ENCODE measurements at places on chromosomes 12 and 14.

DNA sequence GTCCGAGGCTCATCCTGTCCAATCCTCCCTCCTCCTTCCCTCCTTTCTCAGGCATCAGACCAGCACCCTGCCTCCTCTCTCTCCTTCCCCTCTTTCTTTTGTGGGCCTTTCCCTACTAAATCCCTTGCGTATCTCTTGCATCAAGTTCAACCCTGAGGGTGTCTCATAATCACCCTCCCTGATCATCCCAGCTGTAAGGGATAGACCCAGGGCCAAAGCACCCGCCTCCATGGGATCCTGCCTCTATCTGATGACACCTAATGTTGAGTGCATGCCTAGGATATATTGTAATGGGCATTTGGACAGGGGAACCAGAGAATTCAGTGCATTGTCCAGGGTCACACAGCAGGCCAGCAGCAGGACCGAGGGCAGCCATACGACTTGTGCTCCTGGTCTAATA, 84.9 kb downstream of the PHETA1 start:
- DNase-seq: no peak

- no peak for DNase-seq
Measured at GRCh38 chr12:26728205-26729050, 104.6 kb downstream of the ITPR2 start.

DNA sequence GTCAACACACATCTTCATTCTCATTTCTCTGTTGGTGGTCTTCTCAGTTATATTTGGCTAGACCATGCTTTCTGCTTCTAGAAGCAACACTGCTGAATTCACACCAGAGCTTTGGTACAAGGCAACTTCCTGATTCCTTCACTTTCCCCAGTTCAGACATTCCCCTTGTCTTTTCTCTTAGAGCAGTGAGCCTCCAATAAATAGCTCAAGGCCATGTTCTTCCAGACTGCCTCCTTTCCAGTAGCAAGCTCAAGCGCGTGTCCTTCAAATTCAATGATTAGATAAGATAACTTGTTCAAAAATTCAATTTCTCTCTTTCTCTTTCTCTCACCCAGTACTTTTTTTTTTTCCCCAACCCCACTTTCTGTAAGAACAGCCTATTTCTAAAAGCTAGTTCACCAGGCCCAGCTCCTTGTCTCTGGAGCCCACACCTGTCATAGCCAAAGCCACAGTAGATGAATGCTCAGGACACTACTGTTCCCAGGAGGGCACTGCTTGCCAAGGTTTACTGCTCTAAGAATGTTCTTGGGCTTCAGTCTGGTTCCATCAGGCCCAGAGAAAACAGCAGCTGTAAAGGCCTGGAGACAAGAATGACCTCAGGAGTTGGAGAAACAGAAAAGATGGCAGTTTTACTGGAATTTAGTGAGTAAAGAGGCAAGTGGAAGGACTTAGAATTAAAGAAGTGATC, 17.7 kb downstream of the TBK1 start:
- no peak for DNase-seq

DNA sequence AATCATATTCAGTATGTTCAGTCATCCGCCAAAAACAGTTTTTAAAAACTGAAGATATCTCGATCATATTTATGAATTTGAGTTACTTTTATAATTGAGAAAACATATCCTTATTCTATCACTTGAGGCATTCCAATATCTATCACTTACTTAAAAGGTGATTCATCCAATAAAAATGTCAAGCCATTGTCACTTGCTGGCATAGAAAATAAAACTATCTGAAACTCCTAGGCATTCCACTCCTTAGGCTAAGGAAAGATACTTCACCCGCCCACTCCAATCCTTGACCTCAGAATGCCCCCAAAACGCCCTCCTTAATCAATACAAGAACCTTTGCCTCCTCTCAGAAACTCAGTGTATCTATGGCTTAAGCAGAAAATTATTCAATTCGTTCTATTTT, 51.3 kb upstream of the AMIGO2 start:
- no peak for DNase-seq

- no peak for DNase-seq
Measured at GRCh38 chr12:213527-213932, 427 bp downstream of the SLC6A12 start.

DNA sequence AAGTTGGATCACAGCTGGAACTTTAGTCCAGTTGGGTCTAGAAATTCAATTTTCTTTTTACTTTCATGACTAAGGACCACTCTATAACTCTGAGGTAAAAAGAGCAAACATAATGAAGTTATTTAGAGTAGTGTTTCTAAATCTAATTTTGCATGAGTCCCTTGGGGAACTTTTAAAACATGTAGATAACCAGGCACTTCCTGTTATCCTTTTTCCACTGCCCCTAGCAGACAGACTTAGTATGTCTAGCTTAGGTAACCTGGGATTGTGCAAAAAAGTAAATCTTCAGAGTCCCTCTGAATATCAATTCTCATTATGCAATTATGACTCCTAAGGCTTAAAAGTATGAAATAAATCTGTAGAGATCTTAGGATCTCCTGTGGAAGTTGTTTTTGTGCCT, 371.2 kb downstream of the DIO2 start:
- no peak for DNase-seq

GRCh38 chr12:42779186-42779859, 189.8 kb upstream of the PRICKLE1 start:
- no peak for DNase-seq

- DNase-seq: no peak
Measured at GRCh38 chr12:39868328-39868725, 237.6 kb downstream of the SLC2A13 start.

- no peak for DNase-seq
Measured at GRCh38 chr14:54818201-54819133, 84.2 kb downstream of the GCH1 start.

GRCh38 chr12:106442575-106442974, 85.0 kb downstream of the POLR3B start:
- DNase-seq: no peak

DNA sequence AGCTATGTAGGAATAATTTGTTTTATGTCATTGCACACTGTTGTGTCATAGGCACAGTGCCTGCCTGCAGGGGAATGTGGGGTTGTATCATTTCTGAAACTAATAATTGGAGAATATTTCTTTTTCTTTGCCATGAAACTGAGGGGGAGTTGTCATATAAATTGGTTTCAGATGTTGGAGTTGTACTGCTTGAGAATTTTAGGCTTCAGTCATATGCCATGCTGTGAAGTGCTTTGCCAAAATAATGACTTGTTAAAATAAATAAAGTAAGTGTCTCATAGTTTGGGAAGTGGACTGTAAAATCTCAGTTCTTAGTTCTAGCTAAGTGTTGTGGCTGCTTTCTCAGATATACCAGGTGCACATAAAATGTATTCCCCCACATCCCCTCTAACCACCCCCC, 116.8 kb downstream of the DAAM1 start:
- DNase-seq: no peak

GRCh38 chr12:70890895-70891832, 29.4 kb downstream of the PTPRR start:
- DNase-seq: no peak

DNA sequence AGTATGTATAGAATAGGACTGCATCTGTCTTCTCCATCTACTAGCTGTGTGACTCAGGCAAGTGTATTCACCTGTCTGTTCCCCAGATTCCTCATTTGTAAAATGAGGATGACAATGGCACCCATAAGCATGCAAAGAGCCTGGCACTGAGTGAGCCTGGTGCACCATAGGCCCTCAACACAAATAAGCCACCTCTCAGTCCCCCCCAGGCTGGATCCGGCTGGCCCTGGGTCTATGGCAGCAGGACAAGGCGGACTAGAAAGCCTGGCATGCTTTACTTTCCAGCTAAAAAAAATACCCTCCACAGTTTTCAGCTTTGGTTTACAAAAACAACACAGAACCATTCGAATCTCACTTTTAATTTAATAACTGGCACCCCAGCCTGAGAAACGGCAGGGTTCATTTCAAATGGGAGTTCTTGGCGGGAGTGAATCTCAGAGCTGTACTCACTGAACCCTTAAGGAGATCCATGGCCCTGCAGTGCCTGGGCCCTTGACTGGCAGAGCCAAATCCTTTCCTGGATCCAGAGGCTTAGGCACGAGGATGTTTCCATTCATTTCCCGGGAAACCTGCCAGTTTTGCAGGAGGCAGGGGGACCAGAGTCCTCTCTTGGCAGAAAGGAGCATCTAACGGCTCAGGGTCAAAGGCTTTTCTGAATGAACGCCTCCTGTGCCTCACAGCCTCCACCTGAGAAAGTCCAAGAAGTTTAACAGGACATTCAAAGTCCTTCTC, 17.7 kb downstream of the SYNE3 start:
- DNase-seq: no peak

- DNase-seq: no peak
Measured at GRCh38 chr14:71187633-71188356, 280.5 kb downstream of the PCNX1 start.

GRCh38 chr12:94710933-94711332, 60.6 kb upstream of the TMCC3 start:
- DNase-seq: no peak

DNA sequence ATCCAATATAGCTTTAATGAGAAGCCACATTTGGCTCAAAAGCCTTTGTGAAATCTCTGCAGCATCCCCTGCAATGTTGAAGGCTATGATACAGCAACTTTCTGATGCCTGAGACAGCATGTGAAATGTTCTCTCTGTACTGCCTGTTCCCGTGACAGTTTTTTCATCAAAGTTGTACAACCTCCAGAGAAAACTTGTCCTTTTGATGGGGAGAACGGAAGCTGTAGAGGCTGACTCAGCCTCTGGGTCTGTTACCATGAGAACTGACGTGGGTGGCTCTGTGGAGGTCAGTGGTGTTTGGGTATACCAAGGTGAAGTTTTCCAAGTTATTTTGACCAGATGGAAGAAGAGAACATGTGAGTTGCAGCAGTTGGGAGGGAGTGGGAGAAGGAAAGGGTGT, 17.0 kb downstream of the SLC4A8 start:
- no peak for DNase-seq

DNA sequence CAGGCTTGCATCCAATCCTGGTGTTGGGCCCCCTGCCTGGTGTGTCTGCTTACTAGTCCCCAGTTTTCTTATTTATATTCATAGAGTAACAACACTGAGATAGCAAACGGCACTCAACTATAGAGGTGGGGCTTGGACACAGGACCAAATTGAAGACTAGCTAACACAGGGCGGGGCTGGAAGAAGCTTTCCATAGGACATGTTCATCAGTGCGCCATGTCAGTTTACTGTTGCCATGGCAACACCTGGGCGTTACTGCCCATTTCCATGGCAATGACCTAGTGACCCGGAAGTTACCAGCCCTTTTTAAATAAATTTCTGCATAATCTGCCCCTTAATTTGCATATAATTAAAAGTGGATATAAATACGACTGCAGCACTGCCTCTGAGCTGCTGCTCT, 275.5 kb upstream of the TMEM132C start:
- no peak for DNase-seq

- DNase-seq: no peak
Measured at GRCh38 chr12:82461393-82461792, 103.1 kb downstream of the METTL25 start.

DNA sequence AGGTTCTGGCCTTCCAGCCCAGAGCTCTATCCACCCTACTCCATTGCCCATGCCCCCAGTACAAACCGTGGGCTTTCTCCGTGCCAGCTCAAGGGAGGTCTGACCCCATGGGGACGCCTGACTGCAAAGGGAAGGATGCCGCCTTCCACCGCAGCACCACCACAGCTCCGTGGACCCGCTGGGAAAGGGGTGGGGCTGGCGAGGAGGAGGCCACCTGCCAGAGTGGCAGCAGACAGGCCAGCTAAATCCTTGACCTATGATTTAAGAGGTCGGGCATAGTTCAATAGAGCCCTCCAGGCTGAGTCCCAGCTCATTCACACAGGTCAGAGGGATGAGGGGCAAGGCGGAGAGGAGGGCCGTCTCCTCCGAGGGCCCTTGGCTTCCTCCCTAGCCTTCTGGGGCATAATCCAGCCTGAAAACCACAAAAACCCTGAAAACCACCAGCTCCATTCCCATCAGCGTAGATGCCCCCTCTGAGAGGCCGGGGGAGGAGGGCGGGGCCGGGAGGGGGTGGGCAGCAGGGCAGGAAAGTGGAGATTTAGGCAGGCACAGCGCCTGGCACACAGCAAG, 14.9 kb upstream of the FIGNL2 start:
- no peak for DNase-seq

GRCh38 chr12:47361389-47362021, 281.7 kb upstream of the AMIGO2 start:
- no peak for DNase-seq

GRCh38 chr14:89787525-89787924, 167.0 kb downstream of the EFCAB11 start:
- DNase-seq: no peak

GRCh38 chr14:94028450-94028826, 2.3 kb downstream of the OTUB2 start:
- no peak for DNase-seq

DNA sequence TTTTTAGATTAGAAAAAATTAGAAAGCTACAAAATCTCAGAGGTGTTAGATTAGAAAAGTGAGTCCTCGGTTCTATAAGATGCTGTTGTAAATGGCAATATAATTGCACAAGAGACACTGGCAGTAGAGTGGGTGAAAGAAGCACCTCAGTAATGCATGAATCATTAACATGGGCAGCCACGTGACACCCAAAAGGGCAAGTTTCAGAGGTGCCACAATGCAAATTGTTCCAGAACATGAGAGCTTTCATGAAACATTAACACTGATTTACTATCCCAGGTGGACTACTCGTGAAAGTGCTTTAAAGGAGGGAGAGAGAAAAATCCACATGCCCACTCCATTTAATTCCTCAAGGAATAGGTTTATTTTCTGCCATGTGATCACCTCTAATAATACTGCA, 108.4 kb downstream of the PTPRR start:
- no peak for DNase-seq

GRCh38 chr12:72271451-72272090, 599 bp upstream of the TRHDE start:
- DNase-seq: no peak

GRCh38 chr12:104478396-104479122, 21.8 kb downstream of the CHST11 start:
- no peak for DNase-seq

- DNase-seq: no peak
Measured at GRCh38 chr14:32403688-32404087, 74.6 kb downstream of the AKAP6 start.

DNA sequence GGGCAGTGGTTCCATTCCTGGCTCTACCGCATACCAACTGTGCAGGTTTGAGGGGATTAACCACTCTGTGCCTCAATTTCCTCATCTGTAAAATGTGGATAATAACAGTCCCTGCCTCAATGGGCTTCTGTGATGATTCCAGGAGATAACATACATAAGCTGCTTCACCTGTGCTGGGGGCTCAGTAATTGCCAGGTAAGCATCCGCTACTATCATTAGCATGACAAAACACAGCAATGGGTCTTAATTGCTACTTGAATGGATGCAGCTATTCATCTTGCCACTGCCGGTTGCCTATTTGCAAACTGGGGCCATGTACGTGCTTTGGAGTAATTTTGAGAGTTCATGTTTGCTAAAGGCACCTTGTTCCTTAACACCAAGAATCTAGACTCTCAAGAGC, 132.6 kb downstream of the TMEM132D start:
- no peak for DNase-seq

GRCh38 chr12:80690090-80690489, 17.3 kb upstream of the MYF6 start:
- DNase-seq: no peak

- DNase-seq: no peak
Measured at GRCh38 chr12:49678711-49679110, 28.5 kb downstream of the FMNL3 start.

GRCh38 chr14:38405851-38406635, 150.2 kb upstream of the CLEC14A start:
- DNase-seq: no peak

Measured in activated CD4-positive, alpha-beta T cell treated with anti-CD3 and anti-CD28 coated beads, Interleukin-2, amount 50 U/mL, for 24 hours (primary cell).